Activated T-cell treated with anti-CD3 and anti-CD28 coated beads, Interleukin-2, amount 50 U/mL, for 24 hours (primary cell): ENCODE measurements at places on chromosomes 2 and 18.

DNA sequence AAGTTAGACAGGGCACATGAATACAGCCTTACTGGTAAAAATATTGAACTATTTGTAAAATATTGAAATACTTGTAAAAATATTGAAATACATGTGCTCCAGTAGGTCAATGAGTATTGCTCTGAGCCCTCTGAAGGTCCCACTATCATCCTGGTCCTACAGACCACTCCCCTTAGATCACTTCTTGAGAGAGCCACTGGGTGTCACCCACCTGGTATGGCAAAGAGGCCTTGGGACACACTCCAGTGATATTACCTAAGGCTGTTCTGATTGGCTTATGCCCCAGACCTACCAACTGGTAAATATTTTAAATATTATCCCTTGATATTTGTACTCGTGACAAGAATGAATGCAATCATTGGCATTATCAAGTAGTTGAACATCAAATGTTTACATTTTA, 5.0 kb downstream of the THSD7B start:
- DNase-seq: no peak

GRCh38 chr2:154978710-154979109, 280.2 kb downstream of the KCNJ3 start:
- no peak for DNase-seq

GRCh38 chr18:46415532-46416252, 241.3 kb downstream of the LOXHD1 start:
- no peak for DNase-seq

DNA sequence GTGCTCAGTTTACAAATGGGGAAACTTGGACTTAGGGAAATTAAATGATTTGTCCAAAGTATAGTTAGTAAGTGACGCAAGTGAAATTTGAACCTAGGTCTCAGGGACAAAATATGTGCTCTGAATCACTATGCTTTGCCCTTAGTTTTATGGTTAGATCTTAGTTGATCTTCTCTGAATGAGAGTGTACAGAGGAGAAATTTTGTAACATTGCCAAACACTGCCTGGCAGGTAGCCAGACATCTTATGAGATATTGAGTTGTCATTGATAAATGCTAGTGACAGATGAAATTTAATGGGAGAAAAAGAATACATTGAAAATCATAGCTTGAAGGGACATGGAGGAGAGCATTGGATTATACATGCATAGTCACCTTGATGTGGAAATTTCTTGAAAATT, 91.4 kb downstream of the GALNT1 start:
- no peak for DNase-seq

DNA sequence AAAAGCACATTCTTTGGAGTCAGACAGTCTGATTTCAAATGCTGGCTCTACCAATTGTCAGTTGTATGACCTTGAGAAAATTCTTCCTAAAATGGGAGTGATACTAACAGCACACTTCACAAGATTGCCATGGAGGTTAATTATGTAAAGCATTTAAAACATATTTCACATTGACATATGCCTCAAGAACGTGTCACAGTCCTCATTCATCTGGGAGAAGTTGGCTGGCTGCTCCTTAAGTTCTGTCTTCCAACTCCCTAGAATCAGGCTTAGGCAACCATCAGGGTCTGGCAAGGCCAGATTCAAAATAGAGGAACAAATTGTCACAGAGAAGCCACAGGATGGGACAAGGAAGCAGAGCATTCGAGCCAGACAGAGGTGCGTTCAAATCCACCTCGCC, 228.0 kb upstream of the RND3 start:
- no peak for DNase-seq

GRCh38 chr2:15271276-15271675, 289.9 kb downstream of the NBAS start:
- DNase-seq: no peak

GRCh38 chr2:3585261-3586109, 9.4 kb upstream of the COLEC11 start:
- DNase-seq: no peak

DNA sequence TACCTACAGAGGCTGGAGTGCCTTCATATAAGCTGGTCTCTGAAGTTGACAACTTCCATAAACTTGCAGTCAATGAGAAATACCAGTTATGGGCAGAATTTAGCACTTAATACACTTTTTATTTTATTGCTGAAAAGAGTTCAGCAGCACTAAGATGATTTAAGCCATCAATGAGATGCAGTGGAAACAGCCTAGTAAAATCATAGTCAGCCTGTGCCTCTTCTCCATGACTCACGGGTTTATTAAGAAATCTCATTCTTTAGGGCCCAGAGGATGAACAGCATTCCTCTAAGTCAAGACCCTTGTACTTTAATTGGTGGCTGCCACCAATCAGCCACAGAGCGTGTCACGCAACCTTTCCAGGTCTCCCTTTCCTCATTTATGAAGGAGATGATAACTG, 1357.9 kb upstream of the CELF4 start:
- no peak for DNase-seq

- DNase-seq: no peak
Measured at GRCh38 chr2:67515538-67515937, 118.4 kb downstream of the ETAA1 start.

DNA sequence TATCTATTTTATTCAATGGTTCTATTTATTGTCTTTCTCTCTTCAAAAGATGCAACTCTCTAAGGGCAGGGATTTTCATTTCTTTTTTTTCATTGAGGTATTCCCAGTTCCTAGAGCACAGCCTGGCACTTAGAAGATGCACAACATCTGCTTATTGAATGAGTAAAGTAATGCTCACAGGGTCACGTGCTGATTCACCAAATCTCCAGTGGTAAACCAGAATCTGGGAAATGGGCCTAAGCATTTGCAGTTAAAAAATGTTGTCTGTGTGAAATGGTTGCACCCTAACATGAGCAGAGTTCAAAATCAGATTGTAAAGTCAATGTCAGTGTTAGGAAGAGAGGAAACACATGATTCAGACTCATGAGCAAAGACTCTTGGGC, 15.8 kb downstream of the SLC8A1 start:
- no peak for DNase-seq

DNA sequence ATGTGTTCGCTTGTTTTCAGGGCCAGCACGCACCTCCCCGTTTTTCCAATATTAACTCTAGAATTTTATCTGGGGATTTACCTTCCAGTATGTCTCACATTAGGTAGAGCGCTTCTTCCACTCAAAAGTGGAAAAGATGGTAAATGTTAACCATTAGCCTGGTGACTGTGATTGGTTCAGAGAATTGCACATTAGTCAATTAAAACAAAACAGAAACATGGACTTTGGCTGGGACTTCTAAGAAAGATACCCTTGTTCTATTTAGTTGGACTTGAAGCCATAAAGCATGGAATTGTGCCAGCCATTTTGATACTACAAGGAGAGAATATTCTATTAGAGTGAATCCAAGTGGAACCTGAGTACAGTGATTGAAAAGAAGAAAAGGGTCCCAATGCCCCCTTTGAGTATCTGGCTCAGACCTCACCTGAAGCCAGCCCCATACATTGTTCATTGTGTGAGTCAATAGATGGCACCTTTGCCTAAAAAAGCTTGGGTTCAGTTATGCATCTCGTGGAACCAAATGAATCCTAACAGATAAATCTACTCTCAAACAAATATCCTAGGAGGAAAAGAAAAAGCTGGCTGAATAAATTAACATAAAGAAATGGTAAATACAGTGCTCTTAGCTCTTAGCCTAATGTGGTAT, 354.3 kb downstream of the IRS1 start:
- DNase-seq: no peak

DNA sequence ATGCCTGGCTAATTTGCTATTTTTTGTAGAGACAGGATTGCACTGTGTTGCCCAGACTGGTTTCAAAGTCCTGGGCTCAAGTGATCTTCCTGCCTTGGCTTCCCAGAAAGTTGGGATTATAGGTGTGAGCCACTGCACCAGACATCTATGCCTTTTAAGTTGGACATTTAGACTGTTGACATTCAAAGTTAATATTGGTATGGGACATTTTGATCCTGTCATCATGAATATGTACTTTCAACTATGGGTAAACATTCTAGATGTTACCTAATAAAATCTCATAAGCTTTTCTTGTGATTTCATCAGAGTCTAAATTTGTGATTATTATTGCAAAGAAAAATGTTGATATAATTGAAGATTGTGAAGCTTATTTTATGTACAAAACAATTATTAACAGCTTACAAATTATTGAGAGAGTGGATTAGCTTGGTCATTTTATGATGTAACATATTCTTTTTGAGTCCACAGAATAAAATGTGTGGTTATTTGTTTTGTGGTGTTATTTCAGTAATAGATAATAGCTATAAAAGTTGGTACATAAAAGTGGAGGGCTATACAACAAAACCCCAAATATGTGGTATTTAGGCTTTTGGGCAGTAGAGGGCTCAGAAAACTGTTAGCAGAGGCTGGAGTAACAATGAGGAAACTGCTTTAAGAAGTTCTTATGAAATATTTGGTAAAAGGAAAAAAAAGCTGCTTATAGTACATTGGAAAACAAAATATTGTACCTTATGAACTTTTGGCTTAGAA, 41.4 kb downstream of the STARD6 start:
- DNase-seq: no peak

- no peak for DNase-seq
Measured at GRCh38 chr18:28125051-28125450, 51.9 kb downstream of the CDH2 start.
